ENCODE measurements at places on chromosomes 1 and 21. TPM values are rescaled to one million over a fixed set of nuclear protein-coding genes. Genes with fewer than 3 reads are reported as not detected.

SPRR5 gene
- not detected for total RNA-seq

DEPDC1 gene
- total RNA-seq, result 74.0 TPM

TRIM46 gene
- total RNA-seq, result 6.2 TPM

DNA sequence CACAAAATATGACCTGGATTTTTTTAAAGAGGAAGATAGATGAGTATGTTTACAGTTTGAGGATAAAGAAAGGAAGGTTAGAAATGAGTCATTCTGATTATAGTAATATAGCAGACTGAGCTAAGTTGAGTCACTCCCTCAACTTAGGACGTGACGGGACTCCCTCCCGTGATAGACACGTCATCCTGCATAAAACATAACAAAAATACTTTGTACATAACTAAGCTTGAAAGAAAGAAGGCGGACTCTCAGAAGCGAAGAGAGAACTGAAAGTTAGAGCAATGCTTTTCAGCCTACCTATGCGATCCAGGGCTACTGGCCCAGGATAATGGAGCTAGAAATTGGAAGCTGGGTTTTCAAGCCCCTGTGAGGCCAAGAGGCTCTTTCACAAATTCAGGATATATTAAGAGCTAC, 53.0 kb upstream of the DESI2 start:
- DNase-seq, result peak; percentile 91

- DNase-seq, result no peak
These were observed 65.5 kb downstream of the LPAR3 start for GRCh38 chr1:84827555-84827954.

- no peak for DNase-seq
These were observed 61.4 kb upstream of the KIRREL1 start for GRCh38 chr1:157932069-157932468.

DNA sequence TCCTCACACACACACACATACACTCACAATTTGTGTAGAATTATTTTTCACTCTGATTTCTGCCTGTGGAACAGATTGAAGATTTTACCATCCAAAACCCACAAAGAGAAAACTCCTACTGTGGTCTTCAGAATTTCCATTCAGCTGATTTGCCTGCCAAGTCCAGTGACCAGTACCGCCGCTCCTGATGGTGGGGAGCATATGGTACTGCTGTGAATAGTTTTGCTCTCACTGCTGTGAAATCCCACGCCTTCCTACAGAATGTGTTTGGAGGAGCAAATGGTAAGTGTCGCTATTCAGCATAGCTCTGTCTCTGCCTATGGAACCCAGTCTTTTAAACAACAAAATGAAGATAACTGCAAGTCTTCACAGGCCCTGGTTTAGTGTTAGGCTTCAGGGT, 629.5 kb downstream of the LMO4 start:
- DNase-seq, result no peak

DNA sequence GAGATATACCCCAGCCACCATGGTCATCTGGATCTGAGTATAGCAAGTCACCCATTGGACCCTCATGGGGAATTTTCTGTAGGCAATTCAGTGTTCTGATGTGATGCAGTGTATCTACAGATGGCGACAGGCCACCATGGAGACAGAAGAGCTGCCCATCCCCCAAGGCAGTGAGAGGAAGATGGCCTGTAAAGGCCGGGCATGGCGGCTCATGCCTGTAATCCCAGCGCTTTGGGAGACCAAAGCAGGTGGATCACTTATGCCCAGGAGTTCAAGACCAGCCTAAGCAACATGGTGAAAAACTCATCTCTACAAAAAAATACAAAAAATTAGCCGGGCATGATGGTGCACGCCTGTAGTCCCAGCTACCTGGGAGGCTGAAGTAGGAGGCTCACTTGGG, 41.1 kb upstream of the CTPS1 start:
- no peak for DNase-seq

DNA sequence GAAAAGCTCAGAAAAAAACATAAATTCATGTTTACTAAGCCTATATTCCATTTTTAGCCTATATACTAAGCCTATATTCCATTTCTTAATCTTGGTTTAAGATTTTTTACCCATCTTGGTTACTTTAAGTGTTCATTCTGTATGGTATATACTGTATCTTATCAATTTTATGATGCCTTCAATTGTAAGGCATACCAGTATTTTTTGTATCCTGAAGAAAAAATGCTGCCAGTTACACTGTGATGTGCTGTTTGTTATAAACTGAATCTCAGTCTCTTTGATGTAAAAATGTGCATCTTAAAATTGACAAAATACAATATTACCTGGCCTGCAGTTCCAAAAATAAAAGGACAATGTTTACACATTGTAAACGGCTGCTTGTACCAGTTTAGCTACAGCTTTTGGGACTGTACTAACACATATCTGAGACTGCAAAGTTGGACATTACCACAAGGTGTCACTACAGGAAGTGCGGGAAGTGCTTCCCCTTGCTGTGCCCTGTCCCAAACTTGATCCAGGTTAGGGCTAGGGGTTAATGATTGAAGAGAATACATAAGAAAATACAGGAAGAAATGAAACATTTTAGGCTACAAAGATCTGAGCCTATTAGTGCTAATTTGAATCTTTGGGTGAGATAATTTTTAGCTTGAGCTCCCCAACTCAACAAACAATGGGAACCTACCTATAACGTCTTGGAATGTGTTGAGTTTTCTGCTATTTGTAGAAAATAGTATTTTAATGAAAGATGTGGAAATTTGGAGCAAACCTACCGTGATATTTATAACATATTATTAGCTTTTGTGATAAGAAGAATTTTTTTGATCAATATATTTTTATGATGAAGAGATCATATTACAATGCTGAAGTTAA, 108.9 kb downstream of the LBR start:
- peak; percentile 20 for DNase-seq

DNA sequence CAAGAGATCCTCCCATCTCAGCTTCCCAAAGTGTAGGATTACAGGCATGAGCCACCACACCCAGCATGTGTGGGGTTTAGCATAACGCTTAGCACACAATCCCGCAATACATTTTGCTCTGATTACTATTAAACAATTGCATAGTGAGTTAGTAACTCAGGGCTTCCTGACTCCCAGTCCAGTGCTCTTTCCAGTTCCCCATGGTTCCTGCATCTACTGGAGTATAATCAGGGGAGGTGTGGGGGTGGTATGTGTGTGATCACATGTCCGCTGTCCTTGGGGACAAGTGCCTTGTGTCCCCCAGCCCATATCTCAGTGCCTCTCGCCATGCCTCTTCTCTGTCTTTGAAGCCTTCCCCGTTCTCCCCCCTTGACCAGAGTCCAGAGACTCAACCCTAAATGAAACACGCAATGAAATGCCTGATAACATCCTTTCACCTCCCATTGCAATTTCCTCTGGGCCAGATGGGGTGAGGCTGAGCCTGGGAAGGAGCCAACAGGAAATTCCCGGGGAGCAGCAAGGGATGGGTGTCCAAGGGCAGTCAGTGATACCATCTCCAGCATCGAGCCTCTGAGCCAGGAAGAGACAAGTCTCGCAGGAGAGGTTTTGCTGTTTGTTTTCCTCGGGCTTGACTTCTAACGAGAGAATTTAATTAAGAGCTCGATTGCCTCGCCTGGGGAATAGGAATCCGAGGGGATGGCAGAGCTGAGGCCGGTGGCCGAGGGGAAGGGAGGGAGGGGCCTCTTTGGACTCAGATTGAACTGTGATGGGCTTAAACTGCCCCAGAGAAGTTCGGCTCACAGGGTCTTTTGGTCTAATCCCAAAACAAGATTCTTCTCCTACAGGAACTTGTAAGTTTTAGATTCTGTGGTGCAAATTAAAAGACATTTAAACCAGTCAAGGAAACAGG, 7.7 kb upstream of the HTR1D start:
- peak; percentile 78 for DNase-seq

DNA sequence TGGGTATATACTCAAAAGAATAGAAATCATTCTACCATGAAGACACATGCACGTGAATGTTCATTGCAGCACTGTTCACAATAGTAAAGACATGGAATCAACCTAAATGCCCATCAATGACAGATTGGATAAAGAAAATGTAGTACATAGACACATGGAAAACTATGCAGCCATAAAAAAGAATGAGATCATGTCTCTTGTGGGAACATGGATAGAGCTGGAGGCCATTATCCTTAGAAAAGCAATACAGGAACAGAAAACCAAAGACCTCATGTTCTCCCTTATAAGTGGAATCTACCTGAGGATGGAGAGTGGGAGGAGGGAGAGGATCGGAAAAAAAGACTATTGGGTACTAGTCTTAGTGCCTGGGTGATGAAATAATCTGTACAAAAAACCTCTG, 143.9 kb downstream of the RHOU start:
- no peak for DNase-seq

- no peak for DNase-seq
These were observed 84.6 kb upstream of the BMP8A start for GRCh38 chr1:39406533-39407450.

DNA sequence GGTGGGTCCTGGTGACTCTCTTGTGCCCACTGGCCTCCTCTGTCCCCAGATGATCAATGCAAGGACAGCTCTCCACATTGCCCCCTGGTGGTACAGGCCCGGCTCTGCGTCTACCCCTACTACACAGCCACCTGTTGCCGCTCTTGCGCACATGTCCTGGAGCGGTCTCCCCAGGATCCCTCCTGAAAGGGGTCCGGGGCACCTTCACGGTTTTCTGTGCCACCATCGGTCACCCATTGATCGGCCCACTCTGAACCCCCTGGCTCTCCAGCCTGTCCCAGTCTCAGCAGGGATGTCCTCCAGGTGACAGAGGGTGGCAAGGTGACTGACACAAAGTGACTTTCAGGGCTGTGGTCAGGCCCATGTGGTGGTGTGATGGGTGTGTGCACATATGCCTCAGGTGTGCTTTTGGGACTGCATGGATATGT, 10.8 kb downstream of the ADAMTSL4 start:
- DNase-seq, result peak; percentile 63

- DNase-seq, result no peak
These were observed 347.9 kb upstream of the ADGRL2 start for GRCh38 chr1:81452693-81453366.

- DNase-seq, result no peak
These were observed 114.3 kb downstream of the GDAP2 start for GRCh38 chr1:117814856-117815797.

GRCh38 chr1:202122639-202123335, at the start of gene GPR37L1:
Gene GPR37L1 (plus strand): TSS chr1:202122917. CDS start chr1:202122964, 47 bp downstream.
- peak; percentile 51 for DNase-seq

- DNase-seq, result no peak
These were observed 2.7 kb downstream of the PRMT2 start for GRCh38 chr21:46637952-46638746.

GRCh38 chr1:145729196-145729595, 9.9 kb downstream of the CD160 start:
- no peak for DNase-seq

DNA sequence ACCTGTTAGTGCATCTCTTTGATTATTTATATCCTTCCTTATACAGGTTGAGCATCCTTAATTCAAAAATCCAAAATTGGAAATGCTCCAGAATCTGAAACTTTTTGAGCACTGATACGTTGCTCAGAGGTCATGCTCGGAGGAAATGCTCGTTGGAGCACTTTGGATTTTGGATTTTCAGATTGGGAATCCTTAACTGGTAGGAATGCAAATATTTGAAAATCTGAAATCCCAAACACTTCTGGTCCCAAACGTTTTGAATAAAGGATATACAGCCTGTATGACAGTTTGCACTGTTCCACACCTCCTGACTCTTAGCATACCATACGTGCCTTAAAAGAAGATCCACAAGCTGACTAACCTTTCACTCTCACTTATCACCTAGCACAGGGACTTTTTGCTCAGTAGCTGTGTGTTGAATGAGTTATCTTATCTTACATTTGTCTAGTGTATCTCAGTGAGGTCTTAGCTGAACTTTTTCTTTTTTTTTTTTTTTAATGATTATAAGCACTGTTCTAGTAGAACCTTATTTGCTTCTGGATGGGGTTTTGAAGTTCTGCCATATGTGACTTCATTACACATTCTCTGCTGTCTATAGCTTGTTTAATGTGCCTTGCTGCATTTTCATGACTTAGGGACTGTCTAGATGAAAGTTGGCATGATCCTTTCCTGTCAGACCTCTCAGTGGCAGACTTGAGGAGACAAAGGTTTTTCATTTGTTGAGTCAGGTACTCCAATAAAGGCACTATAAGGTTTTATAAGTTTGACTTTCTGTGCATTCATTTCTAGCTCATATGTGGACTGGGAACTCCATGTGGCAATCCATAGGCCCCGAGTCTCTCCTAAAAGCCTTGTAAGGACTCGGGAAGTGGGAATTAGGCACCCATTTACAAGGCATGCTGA, 21.6 kb downstream of the PTGFRN start:
- no peak for DNase-seq
